ENCODE measurements at places on chromosomes 6 and 20.

GRCh38 chr6:42720739-42721138, 1.7 kb downstream of the PRPH2 start:
- no peak for DNase-seq

- DNase-seq, result no peak
These were observed 102.8 kb downstream of the SYCP2 start for GRCh38 chr20:59830665-59831023.

GRCh38 chr6:33827546-33828451, 24.0 kb upstream of the MLN start:
- no peak for DNase-seq

GRCh38 chr6:148689168-148689567, 57.7 kb upstream of the UST start:
- no peak for DNase-seq

- DNase-seq, result no peak
These were observed 1.7 kb upstream of the VSTM2L start for GRCh38 chr20:37901240-37901639.

DNA sequence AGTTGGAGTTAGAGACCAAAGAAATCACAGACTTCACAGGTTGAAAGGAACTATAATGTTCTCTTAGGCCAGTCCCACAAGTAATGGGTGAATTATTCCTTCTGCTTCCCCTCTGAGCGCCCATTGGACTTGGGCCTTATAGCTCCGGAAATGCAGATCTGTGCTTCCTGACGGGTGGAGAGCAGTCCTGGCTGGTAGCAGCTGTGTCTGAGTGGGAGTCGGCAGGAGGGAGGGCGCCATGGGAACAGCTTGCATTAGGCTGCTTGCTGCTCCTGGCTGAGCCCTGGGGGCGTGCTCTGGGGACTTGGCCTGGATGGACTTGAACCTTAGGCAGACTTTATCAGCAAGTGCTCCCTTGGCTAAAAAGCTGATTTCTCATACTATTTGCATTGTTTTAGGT, 18.4 kb upstream of the NUP153 start:
- DNase-seq, result no peak

- no peak for DNase-seq
These were observed 6.9 kb upstream of the HELZ2 start for GRCh38 chr20:63580796-63581461.

GRCh38 chr6:140736231-140736630, 1361.8 kb upstream of the CITED2 start:
- DNase-seq, result no peak

DNA sequence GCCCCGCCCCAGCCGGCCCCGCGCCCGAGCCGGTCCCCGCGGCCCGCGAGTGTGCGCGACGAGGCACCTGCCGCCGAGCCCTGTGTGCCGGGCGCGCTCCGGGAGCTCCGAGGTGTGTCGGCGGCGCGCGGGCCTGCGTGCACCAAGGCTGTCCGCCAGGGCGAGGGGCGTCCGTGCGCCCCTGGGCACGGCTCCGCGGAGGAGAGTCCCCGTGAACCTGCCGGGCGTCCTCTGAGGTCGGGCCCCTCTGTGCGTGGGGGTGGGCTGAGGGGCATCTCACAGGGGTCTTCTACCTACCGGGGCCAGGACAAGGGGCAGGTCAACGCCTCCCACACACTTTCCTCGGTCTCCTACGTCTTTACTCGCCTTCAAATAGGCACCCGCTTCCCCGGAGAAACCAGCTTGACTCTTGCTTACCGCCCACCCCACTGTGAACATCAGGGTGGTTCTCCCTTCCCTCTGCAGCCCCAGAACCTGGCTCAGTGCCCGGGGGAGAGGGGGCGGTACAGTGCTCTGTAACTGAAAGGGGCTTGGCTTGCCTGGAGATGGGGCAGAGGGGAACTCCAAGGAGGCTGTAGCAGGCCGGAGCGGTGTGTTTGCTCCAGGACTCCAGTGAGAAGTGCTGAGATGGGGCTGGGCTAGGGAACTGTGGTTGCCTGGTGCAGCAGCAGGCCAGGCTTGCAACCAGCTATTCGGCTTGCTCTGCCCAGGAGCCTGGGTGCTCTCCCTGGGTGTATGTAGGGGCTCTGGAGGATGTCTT, at the start of gene SAMD10:
TSS of gene SAMD10 (minus strand) at position 86 of the 760 bp plus-strand sequence. CDS start 175 bp downstream, outside the sequence.
- DNase-seq, result no peak

GRCh38 chr6:45714741-45715507, 300.7 kb downstream of the CLIC5 start:
- DNase-seq, result peak; percentile 79

DNA sequence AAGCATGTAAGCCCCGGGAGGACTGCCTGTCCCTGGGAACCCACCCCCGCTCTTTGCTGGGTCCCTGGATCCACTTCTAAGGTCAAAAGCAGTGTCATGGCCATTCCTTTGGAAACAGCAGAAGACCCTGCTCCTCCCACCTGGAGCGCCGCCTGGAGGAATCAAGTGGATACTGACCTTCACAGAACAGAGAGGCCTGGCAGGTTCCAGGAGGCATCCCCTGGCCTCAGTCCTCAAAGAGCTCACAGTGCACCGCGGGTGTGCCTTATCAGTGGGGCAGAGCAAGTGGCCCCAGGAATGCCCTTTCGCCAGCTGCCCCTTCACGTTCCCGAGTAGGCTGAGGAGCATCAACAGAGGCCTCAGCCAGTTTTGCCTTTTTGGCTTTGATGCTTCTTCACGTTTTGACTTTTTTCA, 11.1 kb upstream of the SLC4A11 start:
- no peak for DNase-seq

- DNase-seq, result no peak
These were observed 6.4 kb upstream of the PSMG4 start for GRCh38 chr6:3252369-3252768.

GRCh38 chr6:46925563-46926253, 4.0 kb upstream of the ADGRF5 start:
- DNase-seq, result no peak

Data from muscle of arm (tissue), 14 donors.